ENCODE measurements at places on chromosomes 4 and X. TPM values are rescaled to one million over a fixed set of nuclear protein-coding genes. Genes with fewer than 3 reads are reported as not detected.

FGF5 gene
- total RNA-seq = not detected

CT45A1 gene
- not detected for total RNA-seq

CA5B gene
- 1.2 TPM for total RNA-seq

MAEA gene
- total RNA-seq = 33.9 TPM

- DNase-seq = no peak
Measured at GRCh38 chr4:163694385-163694784, 199.9 kb downstream of the TMA16 start.

DNA sequence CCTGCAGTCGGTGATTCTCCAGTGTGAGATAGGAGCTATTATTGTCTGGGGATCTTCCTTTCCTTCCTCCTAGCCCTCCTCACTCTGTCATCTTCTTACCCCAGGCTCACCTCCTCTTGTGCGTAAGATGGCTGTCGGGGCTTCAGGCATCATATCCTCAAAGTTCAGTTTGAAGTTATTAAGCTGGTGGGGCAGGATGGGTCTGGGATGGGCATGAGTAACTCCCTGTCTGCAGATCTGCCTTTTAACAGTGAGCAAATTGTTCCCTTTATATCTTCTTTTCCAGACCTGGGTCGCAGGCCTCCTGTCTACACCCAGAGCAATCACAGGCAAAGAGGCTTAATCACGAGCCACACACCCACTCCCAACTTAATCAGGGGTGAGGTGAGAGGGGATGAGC, 900 bp upstream of the MTMR1 start:
- DNase-seq = no peak

DNA sequence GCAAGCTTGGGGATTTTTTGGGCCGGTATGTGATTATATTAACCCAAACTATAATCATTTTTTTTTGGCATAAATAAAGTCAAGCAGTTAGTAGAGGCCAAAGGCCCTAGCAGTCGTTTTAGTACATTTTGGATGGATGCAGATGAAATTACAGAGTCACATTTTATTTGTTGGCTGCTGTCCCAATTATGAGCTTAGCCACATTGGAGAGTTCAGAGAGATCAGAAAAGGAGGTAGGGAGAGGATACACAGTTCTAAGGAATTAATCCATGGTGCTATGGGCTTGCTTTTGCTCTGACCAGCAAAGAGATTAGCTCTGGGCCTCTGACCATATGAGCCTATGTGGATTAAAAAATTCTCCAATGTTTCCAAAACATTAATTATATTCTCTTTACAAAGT, 395.1 kb downstream of the RAPGEF2 start:
- DNase-seq = no peak

DNA sequence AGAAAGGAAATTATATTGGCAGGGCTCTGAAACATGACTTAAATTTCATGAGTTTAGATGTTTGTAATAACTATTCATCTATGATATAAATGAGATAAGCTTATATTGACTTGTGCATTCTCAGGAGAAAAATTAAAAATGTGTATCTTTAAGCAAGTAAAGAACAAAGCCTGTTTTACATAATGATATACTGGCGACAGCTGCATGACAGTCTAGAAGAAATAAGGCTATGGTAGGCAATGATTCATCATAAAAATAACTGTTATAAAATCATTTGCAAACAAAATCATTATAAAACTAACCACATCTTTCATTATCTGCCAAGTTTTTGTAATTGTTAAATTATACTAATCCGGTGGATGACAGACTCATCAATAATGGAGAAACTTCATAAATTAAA, 188.1 kb downstream of the ADAM29 start:
- DNase-seq = no peak

DNA sequence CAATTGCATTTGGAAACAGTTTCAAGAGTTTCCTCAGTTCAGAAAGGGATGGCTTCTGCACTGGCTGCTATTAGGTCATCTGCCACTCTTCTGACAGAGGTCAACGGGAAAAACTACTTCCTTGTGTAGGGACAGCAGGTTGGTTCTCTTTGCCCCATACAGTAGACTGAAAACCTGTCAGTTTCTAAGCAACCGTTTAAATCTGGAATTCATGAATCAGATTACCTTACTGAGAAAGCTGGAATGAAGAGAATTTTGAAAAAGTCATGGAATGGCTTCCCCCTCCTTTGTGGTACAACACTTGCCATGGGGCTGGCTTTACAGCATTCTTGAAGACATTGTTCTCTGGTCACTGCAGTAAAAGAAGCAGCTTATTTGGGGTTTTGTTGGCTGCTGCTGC, 240.3 kb downstream of the IL1RAPL2 start:
- DNase-seq = no peak
